ENCODE measurements at places on chromosomes 2 and 18.

DNA sequence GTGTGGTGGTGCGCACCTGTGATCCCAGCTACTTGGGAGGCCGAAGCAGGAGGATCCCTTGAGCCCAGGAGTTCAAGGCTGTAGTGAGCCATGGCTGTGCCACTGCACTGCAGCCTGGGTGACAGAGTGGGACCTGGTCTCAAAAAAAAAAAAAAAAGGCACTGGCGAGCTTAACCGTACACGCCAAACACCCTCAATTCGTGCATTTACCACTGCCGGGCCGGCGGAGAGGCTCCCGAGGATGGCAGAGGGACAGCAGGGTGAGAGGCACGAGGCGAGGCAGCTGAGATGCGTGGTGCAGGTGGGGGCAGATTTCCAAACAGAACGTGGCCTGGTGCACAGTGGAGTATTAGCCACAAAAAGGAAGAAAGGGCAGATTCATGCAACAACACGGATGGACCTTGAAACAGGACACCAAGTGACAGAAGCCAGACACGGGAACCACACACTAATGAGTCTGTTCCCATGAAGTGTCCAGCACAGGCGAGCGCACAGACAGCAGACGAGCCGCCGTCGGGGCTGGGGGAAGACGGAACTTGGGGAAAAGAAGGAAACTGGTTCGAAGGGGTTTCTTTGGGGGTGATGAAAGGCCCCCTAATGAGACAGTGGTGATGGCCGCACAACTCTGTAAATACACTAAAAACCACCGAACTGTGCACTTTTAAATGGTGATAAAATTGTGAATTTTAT, 27.4 kb downstream of the SLC66A2 start:
- no peak for DNase-seq

- DNase-seq: no peak
These were observed 135.8 kb upstream of the SMAD2 start for GRCh38 chr18:48066225-48066652.

DNA sequence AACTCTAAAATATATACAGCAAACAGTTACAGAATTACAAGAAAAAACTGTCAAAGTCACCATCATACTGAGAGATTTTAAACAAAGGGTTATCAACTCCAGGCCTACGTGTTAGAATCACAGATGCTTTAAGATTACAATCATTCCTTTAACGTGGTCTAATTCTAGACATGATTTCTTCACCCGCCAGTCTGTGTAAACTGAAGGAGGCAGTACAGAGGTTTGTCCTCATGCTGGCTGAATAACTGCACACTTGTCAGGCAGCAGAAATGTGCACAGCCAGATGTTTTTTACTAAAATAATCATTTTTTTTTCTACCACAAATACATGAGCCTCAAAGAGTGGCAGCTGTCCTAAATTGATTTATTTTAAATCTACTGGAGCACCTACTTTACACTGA, 15.5 kb upstream of the NEURL3 start:
- no peak for DNase-seq

DNA sequence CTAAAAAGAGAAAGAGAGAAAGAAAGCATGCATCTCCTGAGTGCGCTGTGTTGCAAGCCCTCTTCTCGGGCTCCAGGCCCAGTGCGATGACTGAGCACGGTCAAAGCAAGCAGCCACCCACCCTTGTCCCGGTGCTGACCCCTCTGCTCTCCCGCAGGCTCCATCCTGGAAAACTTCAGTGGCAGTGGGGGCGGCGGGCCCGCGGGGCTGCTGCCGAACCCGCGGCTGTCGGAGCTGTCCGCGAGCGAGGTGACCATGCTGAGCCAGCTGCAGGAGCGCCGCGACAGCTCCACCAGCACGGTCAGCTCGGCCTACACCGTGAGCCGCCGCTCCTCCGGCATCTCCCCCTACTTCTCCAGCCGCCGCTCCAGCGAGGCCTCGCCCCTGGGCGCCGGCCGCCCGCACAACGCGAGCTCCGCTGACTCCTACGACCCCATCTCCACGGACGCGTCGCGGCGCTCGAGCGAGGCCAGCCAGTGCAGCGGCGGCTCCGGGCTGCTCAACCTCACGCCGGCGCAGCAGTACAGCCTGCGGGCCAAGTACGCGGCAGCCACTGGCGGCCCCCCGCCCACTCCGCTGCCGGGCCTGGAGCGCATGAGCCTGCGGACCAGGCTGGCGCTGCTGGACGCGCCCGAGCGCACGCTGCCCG, 252.5 kb downstream of the GLI2 start:
- no peak for DNase-seq

- no peak for DNase-seq
These were observed 44.1 kb downstream of the SCTR start for GRCh38 chr2:119480184-119480583.

DNA sequence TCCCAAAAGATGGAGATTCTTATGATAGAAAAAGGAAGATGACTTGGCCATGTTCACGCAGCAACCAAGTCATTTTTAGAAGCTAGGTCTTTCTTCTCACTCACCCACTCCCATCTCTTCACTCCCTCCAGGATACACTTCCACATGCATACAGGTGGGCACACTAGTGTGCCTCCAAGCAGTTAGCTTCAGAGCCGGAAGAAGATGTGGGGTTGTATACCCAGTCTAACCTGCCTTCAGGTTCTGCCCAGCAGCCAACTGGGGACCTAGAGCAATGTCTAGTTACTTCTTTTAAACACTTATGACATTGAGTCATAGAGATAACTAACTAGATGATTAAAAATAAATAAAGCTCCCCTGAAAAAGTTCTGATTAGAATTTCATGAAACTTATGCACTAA, 21.8 kb upstream of the TANK start:
- DNase-seq: no peak

- DNase-seq: no peak
These were observed 114.4 kb downstream of the ZFP36L2 start for GRCh38 chr2:43111788-43112554.

DNA sequence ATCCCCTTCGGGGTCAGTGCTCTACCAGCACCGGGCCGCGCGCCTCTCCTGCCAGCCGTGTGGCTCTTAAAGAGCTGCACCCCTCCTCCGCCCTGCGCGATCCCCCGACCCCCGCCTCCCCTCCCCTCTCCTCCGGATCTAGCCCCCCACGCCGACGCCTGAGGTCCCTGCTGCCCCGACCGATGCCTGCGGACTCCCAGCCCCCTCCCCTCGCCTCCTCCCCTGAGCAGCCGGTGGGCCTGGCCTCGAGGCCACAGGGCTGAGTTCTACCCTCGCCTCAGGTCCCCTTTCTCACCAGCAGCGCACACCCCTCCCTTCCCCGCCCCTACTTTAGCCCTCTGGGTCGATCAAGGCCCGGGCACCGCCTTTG, 5.8 kb upstream of the SIX3 start:
- DNase-seq: no peak

All from AG09319 (cell line).